Stimulated activated CD4-positive, alpha-beta T cell treated with anti-CD3 and anti-CD28 coated beads, Interleukin-1b, Interleukin-23, amount 100 ng/mL, for 1 hour (primary cell): ENCODE measurements at places on chromosomes 5 and 9.

GRCh38 chr5:147189109-147189424, 45.8 kb upstream of the STK32A start:
- no peak for DNase-seq

- no peak for DNase-seq
Observed at GRCh38 chr5:82862261-82862660, 214.9 kb downstream of the TMEM167A start.

- no peak for DNase-seq
Observed at GRCh38 chr5:88675168-88675707, 207.7 kb downstream of the MEF2C start.

DNA sequence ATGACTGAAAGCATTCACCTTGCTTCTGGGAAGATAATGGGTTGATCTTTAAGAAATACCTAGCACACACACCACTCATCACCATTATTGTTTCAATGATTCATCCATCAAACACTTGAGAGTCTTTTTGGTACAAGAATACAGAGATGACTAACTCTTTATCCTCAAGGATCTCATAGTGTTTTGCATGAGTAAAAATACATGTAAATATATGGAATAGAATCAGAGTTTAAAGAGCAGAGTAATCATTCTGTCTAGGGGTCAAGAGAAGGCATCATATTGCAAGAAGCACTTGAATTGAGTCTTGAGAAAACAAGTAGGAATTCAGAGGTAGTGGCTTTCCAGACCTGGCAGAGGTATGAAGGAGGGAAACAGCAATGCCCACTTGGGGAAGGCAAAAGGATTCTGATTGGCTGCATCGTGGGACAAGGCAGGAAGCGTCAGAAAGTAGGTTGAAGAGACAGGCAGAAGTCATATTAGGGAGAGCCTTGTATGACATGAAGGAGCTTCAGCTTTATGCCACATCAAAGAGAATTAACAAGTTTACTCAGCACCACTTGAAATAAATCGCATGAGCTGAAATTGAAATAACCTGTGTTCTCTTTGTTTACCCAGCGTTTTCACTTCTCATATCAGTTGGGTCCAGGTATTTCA, 542.5 kb downstream of the TLE1 start:
- DNase-seq: no peak

DNA sequence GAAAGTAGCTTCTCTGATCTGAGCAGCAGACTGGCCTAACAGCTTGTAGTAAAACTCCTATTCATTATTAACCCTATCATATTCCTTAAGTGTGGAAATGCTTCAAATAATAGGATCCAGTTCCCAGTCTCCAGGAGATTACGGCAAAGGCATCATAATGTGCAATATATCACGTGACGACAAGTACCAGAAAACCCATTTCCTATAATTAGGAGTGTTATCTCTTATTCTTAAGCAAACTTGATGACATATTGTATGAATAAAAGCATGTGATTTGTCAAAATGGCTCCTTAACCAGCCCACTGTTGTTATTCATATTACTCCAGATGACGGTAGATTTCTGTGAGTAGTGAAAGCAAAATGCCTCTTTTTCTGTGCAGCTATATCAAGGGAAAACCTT, 2.9 kb downstream of the SV2C start:
- DNase-seq: no peak

DNA sequence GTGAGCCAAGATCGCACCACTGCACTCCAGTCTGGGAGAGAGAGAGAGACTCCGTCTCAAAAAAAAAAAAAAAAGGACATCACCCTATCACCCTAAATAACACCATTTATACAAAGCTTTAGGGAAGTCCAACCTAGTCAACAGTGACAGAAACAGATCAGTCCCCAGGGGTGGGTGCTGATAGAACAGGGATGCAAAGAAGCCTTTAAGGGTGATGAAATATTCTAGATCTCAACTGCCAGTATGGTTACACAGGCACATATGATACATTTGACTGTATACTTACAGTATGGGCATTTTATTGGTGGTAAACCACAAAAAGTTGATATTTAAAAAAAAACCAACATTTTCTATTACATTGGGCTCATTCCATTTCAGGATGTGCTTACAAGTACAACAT, 4.8 kb downstream of the RETREG1 start:
- no peak for DNase-seq

- no peak for DNase-seq
Observed at GRCh38 chr9:134505032-134505431, 136.6 kb upstream of the COL5A1 start.
